Mucosa of gallbladder (tissue), 1 donor: ENCODE measurements at places on chromosomes 7 and 10. TPM values are rescaled to one million over a fixed set of nuclear protein-coding genes. Genes with fewer than 3 reads are reported as not detected.

DNA sequence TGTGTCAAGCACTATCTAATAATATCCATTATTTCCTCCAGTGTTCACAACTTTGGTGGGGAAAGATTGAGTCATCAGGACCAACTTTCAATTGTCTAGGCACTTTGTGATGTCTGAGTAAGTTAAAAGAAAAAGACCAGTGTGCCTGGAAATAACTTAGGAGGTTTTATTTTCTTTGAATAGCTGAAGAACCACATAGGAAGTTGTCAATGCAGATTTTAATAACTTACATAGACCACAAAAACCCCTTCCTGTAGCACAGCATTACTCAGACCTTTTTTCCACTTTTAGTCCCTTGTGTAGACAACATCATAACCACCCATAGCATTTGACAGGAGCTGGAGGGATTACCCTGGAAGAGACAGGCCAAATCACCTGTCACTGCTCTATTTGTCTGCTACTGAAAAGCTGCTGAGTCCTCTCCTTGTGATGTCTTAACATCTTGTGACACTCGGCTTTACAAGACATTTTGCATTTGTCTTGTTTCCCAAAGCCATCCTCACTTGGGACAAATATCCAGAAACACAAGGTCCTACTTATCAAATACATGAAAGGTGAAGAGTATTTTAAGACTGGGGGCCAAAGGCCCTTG, 241.5 kb upstream of the PTER start:
- no peak for DNase-seq

- no peak for DNase-seq
Measured at GRCh38 chr7:10798044-10798443, 175.6 kb upstream of the PHF14 start.

Gene ADAM22
- 1.8 TPM for total RNA-seq

Gene SFRP5
- 584 TPM for total RNA-seq

Gene MYL10
- total RNA-seq, result not detected

Gene TRIM73
- 6.0 TPM for total RNA-seq
